Fibroblast of the conjunctiva (primary cell): ENCODE measurements at places on chromosomes 16 and 17.

GRCh38 chr17:31549121-31549524, 157.6 kb downstream of the RAB11FIP4 start:
- DNase-seq: no peak

- DNase-seq: no peak
Measured at GRCh38 chr16:53216798-53217197, 162.0 kb downstream of the CHD9 start.

GRCh38 chr17:3532106-3532858, 25.3 kb downstream of the TRPV3 start:
- DNase-seq: no peak

- DNase-seq: peak; percentile 33
Measured at GRCh38 chr17:5237541-5238016, 2.9 kb upstream of the SCIMP start.

- DNase-seq: no peak
Measured at GRCh38 chr17:9208381-9209105, 187.2 kb downstream of the NTN1 start.

GRCh38 chr17:68356520-68356919, 65.2 kb downstream of the ARSG start:
- DNase-seq: no peak

DNA sequence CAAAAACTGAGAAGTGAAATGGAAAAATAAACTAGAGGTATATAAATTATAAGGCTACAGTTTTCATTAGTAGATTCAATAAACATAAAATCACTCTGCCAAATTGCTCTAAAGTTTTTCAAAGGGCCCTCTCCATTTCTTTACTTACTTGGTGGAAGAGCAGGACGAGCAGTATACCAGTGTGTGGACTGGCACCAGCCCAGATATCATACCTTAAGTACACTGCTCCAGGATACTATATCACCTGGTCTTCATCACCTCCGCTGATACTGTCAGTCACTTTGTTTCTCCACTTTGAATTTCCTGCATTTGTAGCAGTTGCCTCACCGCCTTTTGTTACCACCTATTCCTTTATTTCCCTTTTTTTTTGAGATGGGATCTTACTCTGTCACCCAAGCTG, 37.6 kb downstream of the MAP3K3 start:
- DNase-seq: no peak

DNA sequence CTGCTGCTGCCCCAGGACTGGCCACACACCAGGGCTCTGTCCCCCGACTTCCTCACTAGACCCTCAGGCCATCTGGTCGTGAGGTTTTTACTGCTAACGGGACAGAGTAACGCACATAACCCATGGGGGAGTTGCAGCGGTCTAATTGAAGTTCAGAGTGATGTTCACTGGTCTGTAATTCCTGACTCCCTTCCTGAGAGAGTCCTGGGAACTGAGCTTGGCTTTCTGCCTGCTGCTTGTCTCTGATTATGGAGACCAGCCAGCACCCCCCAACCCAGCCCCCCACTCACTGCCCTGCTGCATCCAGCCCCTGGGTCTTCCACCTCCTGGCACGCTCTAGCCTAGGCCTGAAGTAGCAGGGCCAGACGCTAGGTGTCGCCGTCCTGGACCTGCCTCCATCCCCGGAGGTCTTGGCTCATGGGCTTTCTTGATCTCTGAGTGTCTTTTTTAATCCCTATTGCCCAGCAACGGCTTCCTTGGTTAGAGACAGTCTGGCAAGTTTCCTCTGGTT, 192.9 kb downstream of the CCDC182 start:
- peak; percentile 10 for DNase-seq

- no peak for DNase-seq
Measured at GRCh38 chr17:65312718-65313377, 175.7 kb downstream of the RGS9 start.

GRCh38 chr16:48879223-48880122, 269.5 kb upstream of the N4BP1 start:
- no peak for DNase-seq

DNA sequence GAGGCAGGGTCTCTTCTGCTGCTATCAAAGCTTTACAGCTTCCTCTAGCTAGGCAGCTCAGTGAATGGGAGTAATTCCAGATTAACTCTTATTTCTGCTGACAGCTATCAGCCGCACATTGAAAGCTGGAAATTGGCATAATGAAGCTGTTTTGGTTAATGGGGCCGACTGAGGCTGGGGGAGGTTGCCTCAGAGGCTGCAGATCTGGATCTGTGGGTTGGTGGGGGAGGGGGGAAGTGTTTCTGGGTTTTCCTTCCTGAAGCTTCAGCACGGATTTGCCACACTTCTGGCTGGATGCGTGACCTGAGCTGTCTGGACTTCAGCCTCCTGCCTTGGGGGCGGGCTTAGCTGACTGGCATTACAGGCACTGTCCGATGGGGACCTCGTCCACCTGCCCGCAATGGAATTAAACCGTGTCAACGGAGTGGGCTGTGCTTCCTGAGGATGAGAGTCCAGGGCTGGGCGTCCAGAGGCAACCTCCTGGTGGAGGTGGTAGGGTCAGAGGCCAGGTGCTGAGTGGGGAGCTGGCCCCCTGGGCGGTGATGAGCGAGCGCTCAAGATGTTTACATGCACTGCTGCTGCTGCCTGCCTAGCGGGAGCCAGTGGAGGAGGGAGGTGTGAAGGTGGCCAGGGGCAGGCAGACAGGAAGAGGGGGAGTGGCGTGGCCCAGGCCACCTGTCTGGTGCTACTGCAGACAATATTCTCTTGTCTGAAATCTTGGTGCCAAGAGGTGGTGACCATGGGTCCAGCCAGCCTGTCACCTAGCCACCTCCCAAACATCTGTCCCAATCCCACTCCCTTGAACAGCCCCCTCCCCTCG, 6.7 kb upstream of the ABCC3 start:
- DNase-seq: no peak

- DNase-seq: peak; percentile 80
Measured at GRCh38 chr17:42964161-42964932, at the start of gene AARSD1. AARSD1 (minus strand) TSS chr17:42964454; CDS start chr17:42964440, 14 bp downstream.

GRCh38 chr16:53566552-53567245, 63.7 kb upstream of the AKTIP start:
- DNase-seq: no peak

DNA sequence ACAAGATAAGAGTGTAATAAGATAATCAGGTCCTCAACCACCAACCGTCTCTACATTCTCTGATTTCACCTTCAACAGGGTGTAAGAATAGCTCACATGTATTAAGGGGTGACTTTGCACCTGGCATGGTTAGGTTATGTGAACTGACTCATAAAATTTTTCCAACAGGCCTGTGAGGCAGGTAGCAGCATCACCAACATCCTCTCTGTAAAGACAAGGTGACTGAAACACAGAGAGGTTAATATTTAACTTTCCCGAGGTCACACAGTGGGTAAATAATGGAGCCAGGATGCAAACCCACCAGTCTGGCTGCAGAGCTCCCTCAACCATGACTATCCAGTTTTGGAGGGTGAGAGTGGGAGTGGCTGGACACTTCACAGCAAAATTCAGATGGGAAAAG, 317.2 kb downstream of the C16orf95 start:
- DNase-seq: no peak

DNA sequence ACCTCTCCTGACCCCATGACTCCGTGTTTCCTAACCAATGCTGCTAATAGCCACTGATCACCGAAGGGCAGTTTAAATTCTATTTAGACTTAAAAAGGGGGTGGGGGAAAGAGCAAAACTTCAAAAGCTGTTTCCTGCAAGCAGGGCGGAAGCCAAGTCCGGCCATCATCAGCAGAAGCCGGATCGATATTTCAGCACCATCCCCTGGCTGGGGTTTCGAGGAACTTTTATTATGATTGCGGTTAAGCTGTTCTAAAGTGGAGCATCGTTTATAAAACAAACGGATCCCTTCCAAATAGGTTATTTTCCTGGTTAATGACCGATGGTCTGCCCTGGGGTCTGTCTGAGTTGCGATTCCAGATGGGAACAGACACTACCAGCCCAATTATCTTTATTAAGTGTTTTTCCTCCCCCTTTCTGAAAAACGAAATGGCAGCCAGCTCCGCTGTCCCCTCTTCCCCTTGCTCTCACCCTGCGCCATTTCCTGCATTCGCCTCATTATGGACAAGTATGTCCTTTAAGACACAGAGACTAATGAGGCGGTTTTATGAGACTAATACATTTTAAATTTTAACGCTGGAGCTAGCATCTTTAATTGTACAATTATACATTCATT, 76.1 kb upstream of the IRX3 start:
- no peak for DNase-seq

DNA sequence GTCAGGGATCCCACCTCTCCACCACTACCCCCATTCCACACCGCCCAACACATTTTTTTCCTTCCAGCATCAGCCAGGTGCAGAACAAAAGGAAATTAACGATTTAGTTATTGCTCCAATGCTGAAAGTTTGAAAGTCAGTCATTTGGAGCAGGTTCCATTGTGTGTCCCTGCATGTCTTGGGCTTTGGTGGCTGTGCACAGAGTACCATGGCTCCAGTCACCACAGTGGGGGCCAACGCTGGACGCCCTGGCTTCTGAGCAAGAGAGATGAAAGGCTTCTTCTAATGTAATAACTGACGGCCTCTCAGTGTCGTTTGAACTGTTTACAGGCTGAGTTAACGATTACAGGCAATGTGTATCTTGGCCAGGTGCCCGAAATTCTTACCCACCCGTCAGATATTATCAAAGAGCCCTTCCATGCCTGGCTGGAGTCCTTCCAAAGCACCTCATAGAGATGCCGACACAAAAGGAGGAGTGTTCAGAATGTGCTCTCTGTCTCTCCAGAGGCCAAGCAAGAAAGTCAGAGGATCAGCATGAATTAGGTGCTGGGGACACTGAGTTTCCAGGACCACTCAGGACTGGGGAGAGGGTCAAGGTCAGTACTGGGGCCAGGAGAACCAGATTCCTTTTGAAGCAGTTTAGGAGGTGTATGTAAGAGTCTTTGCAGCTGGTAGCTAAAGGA, 25.9 kb downstream of the RNF43 start:
- DNase-seq: no peak

DNA sequence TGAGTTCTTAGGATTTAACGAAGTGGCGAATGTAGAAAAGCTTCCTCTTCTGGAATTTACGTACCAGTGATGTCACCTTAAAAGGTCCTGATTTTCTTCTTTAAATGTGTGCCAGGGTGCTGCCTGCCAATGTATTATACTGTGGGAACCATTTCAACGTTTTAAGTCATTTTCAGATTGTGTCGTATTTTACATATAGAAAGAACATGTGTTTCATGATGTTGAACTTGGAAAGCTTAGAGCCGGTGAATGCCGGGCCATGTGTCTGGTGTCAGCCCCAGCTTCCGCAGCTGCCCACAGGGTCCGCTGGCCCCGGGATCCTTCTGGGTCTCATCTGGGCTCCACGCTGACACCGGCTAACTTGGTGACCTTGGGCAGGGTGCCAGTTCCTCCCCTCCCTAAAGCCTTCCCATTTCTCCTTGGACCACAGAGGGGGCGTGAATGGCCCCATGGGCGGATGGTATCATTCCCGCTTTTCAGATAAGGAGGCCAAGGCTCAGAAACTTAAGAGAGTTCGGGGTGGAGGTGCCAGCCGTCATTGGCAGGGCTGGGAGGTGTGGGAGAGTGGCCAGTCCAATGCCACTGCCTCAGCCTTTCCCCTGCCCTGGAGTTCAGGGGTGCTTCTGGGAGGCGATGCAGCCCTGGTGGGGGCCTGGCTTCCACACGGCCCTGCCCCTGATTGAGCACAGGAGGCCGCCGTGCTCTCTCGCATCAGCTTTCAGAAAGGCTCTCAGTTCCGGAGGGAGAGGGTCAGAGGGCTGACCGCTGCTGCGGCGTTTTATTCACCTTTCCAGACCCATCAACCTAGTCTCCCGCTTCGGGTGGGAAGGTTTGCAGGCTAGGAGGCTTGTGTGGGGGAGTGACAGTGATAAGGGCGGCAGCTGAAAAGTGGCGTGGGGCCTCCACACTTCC, 68.8 kb upstream of the CIBAR2 start:
- DNase-seq: no peak

DNA sequence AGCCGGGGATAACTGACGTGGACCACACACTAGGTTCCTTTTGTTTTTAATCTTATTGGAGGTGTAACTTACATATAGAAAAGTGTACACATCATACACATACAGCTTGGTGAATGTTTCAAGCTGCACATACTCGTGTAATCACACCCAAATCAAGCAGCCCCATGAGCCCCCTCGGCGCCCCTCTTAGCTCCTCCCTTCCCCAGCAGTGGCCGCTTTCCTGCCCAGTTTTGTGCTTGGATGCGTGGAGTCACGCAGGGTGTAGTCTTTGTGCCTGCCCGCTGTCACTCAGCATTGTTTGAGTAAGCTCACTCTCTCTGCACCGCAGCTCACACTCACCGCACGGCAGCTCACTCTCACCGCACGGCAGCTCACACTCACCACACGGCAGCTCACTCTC, 151.7 kb upstream of the CHMP6 start:
- DNase-seq: no peak

- DNase-seq: no peak
Measured at GRCh38 chr17:57355090-57355859, 99.0 kb downstream of the MSI2 start.

- no peak for DNase-seq
Measured at GRCh38 chr16:10150906-10151305, 31.3 kb downstream of the GRIN2A start.

GRCh38 chr17:4001048-4001590, 36.9 kb upstream of the ATP2A3 start:
- no peak for DNase-seq

GRCh38 chr17:72255481-72255880, 134.7 kb downstream of the SOX9 start:
- DNase-seq: no peak

DNA sequence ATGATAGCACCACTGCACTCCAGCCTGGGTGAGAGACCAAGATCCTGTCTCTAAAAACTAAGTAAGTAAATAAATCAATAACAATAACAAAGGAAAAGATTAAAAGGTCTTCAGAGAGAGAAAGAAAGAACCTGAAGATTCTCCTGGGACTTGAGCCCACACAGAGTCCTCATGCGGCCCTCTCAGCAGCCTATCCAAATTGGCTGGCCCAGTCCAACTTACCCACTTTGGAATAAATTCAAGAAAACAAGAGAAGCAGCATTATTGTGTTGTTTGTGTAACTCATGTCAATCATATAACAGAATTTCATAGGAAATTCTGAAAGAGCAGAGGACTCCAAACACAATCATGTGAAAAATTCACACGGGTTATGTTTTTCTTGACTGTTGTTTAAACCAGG, 3.8 kb downstream of the SLX4 start:
- no peak for DNase-seq

DNA sequence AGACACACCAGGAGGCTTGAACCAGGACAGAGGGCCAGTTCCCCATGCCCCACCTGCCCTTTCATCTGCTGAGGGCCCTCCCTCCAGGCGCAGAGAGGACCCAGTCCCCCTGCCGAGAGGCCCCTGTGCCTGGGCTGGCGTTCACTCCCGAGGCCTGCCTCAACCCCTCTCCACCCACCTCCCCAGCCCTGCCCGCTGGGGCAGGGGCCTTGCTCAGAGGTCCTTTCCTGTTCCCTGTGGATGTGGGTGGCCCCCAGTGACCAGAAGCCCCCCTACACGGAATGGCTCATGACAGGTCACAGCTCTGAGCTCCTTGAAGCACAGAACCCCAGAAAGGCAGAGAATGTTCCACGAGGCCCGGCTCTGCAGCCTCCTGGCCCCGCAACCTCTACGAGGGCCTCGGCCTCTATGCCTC, 6.7 kb downstream of the TMC6 start:
- DNase-seq: no peak

- peak; percentile 76 for DNase-seq
Measured at GRCh38 chr16:648781-649589, at the start of gene WDR90. WDR90 (plus strand) TSS chr16:649365; CDS start chr16:649417, 52 bp downstream.

GRCh38 chr17:34851961-34852540, 109.2 kb downstream of the CCT6B start:
- no peak for DNase-seq

- no peak for DNase-seq
Measured at GRCh38 chr16:84348386-84348888, 19.9 kb upstream of the ATP2C2 start.

GRCh38 chr16:30785126-30786106, 1.6 kb downstream of the ZNF629 start:
- DNase-seq: no peak
